GM12878 (cell line): ENCODE measurements at places on chromosomes 4 and X.

DNA sequence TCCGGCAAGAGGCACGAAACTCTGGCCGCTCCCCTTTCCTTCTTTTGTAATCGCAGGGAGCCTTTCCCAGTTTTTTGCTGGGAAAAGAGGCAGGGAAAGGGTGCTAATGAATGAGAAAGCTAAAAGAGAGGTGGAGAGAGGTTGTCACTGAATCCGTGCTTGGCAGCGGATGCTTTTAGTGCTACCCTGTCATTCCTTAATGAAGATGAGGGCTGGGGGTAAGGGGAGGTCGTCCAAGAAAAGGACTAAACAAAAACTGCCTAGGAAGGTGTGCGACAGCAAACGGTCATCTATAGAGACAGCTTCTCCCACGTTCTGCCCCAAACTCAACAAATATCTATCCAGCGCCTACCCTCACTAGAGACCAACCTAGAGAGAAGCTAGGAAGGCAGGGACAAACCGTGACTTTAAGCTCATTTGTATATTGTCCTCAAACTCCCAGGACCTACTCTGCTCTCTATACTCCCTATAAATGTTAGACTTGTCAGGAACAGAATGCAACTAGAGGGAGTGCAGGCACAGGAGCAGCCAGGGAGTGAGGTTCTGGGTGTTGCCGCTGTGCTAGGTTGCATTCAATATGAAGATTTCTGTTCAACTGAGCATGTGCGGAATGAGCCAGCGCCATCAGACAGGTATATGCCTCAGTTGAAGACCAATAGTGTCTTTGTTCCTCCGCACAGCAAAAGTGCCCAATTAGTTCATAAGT is 777 bp upstream of the CASK start:
- peak overlapping the region; percentile 57 for H3K4me3 ChIP-seq
- H3K27ac ChIP-seq, result no peak overlapping the region
- H3K27me3 ChIP-seq, result no peaks in the 10 kb centered on the region
- no peaks in the 10 kb centered on the region for H3K4me1 ChIP-seq

DNA sequence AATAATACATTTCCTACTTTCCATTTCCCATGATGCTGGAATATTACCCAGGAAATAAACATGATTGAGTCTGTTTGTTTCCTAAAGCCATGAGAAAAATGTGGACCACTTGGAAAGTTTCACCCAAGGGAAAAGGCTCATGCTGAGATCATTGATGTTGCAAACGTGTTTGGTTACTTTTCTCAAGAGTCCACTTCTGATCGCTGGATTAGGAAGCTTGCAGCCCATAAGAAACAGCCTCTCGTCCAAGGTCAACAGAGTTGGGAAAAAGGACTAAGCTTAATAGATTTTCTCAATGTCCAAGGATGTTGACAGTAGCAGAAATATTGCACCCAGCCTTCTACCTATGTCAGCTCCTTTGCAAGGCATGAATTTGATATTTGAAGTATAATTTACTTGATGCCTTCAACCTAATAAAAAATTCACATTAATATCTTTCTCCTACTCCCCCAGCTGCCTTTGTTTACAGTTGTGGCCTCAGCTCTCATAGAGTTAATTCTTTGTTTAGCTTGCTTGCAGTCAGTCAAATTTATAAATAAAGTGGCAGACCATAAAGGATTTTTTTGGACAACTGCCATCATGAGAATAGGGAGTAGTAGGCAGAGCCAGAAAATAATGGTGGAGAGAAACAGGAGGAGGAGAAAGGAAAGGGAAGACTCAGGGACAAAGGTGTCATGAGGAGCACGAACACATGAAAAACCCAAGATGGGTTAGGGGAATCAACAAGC is 65.6 kb upstream of the BLTP1 start:
- DNase-seq, result no peak
- no peak overlapping the region for H3K4me3 ChIP-seq
- no peaks in the 10 kb centered on the region for H3K4me1 ChIP-seq

GRCh38 chr4:26687728-26688127 is 103.8 kb downstream of the TBC1D19 start:
- H3K27ac ChIP-seq, result no peak overlapping the region
- H3K4me3 ChIP-seq, result no peak overlapping the region
- H3K4me1 ChIP-seq, result no peaks in the 10 kb centered on the region
- H3K27me3 ChIP-seq, result no peaks in the 10 kb centered on the region
- DNase-seq, result no peak

GRCh38 chrX:78934866-78935265 is 10.3 kb upstream of the P2RY10 start:
- H3K4me3 ChIP-seq, result no peak overlapping the region
- no peak overlapping the region for H3K27ac ChIP-seq
- no peaks in the 10 kb centered on the region for H3K27me3 ChIP-seq
- no peaks in the 10 kb centered on the region for H3K4me1 ChIP-seq
- DNase-seq, result no peak

GRCh38 chrX:107626481-107626880 is 1.8 kb upstream of the PRPS1 start:
- H3K4me3 ChIP-seq, result no peak overlapping the region
- no peaks in the 10 kb centered on the region for H3K36me3 ChIP-seq
- no peak for DNase-seq

DNA sequence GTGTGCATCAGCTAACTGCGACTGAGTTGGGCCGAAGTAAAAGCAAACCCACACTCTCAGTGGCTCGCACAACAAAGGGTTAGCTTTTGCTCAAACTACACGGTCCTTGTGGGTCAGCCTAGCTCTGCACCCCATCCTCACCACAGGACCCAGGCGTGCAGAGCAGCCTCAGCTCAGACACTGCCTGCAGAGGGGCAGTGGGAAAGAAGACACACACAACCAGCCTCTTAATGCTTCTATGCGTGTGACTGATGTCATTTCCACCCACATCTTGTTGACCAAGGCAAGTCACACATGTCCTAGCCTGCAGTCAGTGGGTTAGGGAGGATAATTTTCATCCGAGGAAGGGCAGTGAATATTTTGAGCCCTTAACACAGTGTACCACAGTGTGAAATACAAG is 40.5 kb downstream of the HMGB2 start:
- H3K4me1 ChIP-seq, result peaks cover 3% of the 10 kb centered on the region; the same call in 1 of the 2 replicates
- H3K36me3 ChIP-seq, result no peaks in the 10 kb centered on the region
- no peaks in the 10 kb centered on the region for H3K27me3 ChIP-seq
